ENCODE measurements at places on chromosomes 13 and 19.

- DNase-seq = no peak
Observed at GRCh38 chr13:39095500-39095899, 57.2 kb downstream of the NHLRC3 start.

DNA sequence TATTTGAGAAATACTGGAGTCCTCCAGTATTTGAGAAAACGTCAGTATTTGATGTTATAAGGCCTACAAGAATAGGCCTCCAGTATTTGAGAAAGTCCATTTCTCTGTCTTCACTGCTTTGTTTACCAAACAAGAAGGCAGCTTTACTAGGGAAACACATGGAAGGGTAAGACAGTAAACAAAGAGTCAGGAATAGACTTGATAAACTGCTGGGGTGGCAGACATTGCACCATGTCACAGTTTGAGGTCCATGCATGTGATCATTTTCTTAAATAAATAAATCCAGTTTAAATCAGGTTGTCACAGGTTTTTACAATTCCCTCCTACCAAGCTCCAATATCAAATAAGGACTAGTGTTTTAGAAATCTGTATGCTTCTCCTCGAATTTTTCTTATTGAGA, 1431.0 kb upstream of the SPRY2 start:
- no peak for DNase-seq

DNA sequence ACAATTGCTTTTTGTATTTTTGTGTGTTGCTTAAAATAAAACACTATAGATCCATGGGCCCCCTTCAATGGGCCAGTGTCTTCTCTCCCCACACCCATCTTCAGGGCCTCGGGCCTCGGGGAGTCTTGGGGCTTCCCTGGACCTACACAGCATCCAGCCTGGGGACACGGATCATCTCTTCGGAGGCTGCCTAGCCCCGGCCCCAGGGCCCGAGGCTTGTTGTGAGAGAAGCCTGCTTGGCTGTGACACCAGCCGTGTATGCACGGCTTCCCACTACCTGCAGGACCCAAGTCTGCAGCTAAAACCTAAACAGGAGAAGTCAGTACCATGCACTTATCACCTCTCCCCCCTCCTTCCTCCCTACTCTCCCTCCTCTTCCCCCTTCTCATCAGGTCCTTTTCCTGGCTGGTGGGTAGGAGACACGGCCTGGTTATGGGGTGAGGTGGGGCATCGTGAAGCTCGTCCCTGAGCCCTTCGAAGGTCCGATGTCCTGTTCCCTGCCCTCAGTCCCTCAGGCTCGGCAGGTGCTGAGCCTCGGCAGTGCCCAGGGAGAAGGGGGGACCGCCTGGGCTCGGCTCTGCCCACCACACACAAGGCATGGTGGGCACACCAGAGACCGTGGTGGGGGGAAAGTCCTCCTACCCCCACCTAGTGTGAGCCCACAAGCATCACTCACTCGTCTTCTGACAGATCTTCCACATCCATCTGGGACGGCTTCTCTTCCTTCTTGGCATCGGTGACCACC, 9.5 kb downstream of the C13orf46 start:
- DNase-seq = no peak

DNA sequence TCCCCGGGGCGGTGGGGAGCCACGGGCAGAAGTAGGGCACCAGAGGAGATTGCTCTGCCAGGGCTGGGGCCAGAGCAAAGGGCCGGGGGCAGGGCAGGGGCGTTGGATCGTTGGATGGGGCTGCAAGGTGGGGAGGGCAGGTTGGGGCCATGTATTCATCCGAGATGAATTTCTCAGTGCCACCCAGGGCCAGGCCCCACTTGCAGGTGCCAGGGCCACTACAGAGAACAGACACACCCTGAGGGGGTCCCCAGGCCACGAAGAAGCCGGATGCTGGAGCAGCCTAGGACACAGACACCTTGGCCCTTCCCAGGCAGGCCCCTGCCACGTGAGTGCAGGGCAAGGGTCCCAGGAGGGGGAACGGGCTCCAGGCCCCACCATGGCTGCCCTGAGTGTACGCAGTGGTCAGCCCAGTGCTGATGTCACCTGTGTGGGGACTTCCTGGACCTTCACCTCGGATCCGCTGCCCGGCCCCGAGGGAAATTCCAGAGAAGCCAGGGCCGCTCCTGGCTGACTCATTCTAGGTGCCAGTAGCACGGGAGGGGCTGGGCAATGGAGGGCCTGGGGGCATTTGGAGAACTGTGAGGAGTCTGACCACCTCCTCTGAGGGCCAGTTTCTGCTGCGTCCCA, 9.6 kb upstream of the SBNO2 start:
- DNase-seq = no peak

- DNase-seq = peak; percentile 23
Observed at GRCh38 chr13:44013758-44014291, 134.1 kb downstream of the LACC1 start.

DNA sequence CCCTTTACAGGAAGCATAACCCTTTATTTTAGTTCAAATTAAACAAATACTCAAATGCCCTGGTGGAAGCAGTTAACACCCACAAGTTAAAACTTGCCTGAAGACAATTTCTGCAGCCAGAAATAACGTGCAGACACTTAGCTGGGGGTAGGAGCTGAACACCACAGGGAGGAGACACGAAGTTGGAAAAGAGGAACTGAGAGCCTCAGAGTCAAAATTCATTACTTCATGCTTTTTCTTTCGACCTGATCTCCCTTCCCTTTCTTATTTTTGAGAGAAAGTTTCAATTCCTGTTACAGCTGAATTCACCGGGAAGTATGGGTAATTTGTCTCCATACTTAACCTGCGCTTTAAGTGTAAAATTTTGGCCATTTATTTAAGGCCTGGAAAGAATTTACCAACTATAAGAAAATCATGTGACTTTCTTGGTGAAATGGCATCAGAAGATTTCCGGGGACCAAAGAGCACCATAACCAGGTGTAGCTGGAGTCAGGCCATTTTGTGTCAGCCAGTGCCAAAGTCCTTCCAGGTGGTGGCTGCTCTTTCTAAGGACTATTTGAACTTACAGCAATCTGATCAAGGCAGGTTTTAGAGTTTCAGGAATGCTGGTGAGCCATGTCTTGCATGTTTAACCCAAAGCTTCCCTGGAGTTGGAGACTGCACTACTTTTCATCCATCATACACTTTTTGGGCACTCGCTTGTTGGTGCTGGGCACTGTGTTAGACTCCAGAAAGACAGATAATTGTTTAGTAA, 46.5 kb upstream of the RCBTB2 start:
- no peak for DNase-seq

GRCh38 chr13:110113284-110113764, 193.6 kb downstream of the COL4A1 start:
- no peak for DNase-seq

GRCh38 chr13:50384724-50385123, 369.5 kb downstream of the KCNRG start:
- DNase-seq = no peak

- DNase-seq = no peak
Observed at GRCh38 chr13:27915301-27916207, 4.2 kb upstream of the PDX1 start.

DNA sequence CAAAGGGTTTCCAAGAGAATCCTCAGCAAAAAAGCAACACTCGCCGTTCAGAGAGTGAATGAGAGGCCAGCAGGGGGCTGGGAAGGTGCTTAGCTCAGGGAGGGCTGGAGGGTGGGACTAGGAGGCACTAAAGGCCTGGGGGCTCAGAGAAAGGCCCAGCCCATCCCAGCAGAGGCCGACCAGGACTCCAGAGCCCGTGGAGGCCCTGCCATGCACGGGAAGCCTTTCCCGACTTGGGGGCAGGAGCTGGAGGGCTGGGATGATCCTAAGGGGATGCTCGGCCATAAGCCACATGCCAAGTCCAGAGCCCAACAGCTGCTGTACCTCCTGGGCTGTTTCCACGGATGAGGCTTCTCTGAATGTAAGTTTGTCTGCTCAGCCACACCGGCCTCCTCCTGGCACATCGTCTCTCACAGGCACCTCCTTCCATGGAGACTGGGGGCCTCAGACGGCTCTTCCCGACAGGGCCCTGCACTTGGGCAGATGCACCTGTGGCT, 19.5 kb downstream of the RASA3 start:
- no peak for DNase-seq

DNA sequence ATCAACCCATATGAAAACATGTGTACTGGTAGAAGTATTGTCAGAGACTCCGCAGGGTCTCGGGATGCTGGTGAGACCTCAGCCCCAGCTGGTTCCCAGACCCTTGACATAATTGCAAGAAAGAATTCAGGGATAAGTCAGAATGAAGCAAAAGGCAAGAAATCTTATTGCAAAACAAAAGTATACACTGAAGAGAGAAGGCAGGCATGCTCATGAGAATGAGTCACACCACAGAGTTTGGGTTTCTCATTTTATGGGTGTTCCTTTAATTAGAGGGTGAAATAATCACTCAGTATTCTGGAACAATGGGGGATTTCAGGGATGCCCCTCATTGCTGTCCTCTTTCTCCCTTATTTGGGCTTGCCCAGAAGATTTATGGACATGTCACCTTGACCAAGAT, 1423.8 kb upstream of the MIR17HG start:
- DNase-seq = no peak

GRCh38 chr13:31986676-31987470, 44.7 kb upstream of the FRY start:
- DNase-seq = no peak

DNA sequence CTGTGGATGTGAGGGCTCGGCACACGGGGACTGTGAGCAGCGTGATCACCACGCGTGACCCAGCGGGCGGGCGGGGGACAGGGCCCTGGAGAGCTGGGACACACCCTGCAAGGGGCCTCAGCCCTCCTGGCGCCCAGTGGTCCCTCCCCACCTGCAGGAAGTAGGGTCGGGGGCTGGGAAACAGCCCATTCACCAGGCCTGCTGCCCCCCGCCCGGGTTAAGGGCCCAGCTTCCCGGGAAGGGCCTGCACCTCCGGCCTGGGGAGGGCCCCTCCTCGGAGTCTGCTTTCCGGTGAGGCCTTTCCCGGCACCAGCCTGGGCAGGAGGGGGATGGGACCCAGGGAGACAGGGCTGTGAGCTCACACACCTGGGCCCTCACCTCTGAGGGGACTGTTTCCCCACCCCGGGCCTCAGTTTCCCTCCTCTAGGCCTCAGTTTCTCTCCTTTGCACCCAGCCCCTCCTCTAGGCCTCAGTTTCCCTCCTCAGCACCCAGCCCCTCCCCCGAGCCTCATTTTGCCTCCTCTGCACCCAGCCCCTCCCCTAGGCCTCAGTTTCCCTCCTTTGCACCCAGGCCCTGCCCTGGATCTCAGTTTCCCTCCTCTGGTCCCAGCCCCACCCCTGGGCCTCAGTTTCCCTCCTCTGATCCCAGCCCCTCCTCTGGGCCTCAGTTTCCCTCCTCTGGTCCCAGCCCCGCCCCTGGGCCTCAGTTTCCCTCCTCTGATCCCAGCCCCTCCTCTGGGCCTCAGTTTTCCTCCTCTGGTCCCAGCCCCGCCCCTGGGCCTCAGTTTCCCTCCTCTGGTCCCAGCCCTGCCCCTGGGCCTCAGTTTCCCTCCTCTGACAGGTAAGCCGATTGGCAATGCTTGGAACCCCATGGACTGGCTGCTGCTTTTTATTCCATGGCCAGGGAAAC, 1.9 kb upstream of the MADCAM1 start:
- no peak for DNase-seq

DNA sequence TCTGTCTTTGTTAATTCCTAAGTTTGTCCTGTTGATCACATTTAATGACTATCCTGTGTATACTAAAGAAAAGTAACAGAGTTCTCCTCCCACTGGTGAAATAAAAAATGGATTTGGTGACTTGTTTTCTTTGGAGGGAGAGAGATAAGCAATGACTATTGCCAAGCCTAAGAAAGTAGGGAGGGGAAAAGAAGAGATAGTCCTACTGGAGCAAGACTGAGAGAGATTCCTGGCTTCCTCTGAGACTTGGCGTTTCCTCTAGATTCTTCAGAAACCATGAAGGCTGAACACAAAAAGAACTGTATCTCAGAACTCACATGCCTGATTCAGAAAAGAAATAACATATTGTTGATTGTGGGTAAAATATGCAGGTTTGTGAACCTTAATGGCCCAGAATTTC, 406.5 kb downstream of the FOXO1 start:
- DNase-seq = no peak

GRCh38 chr13:113509989-113510388, 19.5 kb upstream of the DCUN1D2 start:
- DNase-seq = no peak

Measured in left renal cortex interstitium (tissue), 4 donors.